ENCODE measurements at places on chromosomes 2 and 18. TPM values are rescaled to one million over a fixed set of nuclear protein-coding genes. Genes with fewer than 3 reads are reported as not detected.

DNA sequence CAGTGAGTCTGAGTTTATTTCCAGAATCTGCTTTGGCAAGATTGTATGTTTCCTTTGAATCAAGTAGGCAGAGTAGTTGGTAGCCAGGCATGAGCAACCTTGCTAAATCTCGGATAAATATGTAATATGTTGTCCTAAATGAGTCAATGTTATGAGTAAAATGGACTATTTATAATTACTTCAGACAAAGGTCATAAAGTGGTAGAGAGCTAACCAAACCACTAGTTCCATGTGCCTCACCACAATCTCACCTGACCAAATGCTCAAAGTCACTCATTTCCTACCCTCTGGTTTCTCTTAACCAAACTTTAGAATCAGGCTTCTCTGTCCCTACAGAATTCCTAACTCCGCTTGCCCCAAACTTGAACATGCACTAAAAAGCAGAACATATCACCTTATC, 261.2 kb upstream of the FSIP2 start:
- DNase-seq: no peak

The CD207 gene
- not detected for total RNA-seq

The SPC25 gene
- 28.1 TPM for total RNA-seq

The MAP3K19 gene
- not detected for total RNA-seq

Data from MG63 (cell line).